ENCODE measurements at places on chromosomes 5 and 9.

DNA sequence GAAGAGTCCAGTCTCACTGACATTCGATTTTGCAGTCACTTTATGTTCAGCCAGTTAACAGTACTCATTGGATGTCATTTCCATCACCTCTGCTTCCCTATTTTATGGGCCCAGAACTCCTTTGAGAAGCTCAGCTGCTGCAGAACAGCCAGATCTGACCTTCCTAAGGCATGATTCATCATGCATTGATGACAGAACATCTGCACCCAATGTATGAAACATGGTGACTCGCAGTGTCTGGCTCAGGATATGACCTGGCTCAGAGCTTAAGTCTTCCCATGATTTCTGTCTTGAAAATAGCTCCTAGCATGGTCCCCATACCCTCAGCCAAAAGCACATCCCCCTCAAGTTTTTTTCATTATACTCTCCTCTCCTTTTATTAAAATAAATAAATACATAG is 92.6 kb upstream of the TRIM32 start:
- no peak for DNase-seq

- DNase-seq: no peak
Measured at GRCh38 chr5:132013006-132013689, 1.7 kb upstream of the ACSL6 start.

DNA sequence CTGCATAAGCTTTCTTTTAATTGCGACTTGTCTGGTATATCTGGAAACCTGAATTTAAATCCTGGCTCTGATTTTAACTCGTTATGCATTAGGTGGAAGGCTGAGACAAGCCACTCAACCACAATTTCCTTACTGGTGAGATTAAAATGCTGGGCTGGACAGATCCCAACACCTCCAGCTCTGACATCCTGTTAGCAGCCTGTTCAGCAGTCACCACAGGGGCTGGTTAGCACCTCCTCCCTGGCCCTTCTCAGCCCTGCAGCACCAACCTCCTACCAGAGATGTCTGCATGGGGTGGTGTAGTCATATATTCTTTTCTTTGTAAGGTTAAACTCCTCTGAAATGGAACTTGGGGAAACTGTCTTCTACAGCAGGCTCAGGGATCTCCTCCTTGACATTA is 156.5 kb upstream of the NFIL3 start:
- DNase-seq: no peak

DNA sequence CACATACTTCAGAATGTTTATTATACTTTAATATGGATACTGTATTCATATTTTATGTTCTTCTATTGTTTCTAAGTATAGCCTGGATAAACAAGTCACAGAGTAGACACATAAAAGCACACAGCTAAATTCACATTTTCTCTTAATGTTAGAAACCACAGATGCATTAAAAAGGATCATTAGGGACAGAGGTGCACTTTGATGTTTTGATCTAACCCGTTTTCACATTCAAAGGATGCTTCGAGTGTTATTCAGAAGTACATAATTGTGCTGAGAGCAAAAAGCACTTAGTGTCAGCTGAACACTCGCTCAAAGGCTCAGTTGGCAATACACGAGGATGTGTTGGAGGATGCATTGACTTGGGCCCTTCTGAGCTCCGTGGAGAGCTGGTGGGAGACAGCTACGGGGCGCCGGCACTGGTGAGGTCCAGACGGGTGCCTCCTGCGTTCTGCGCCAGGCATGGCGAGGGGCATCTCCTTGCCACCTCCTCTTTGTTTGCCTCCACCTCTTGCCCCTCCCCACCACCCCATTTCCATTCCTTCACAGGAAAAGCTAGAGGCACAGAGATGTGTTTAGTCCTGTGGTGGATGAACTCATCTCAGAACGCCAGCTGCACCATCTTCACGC is 35.5 kb downstream of the MED10 start:
- DNase-seq: no peak

DNA sequence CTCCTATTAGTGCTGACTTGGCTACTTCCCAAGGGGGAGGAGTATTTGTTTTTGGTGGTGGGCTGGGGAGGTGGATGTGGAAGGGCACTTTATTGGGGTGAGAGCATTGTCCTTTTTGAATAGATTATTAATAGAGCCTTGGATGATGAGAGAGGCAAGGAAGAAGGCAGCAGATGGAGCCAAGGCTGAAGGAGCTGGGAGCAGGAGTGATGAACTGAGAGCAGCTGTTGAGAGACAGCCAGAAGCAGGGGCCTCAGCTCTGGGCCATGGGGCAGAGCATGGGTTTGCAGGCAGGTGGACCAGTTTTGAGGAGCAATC is 29.6 kb downstream of the RGS3 start:
- no peak for DNase-seq

All from activated CD4-positive, alpha-beta T cell treated with anti-CD3 and anti-CD28 coated beads for 4 hours (primary cell).